ENCODE measurements at places on chromosomes 16 and 17.

GRCh38 chr17:19380481-19381301 is 2.4 kb downstream of the MAPK7 start:
- DNase-seq = no peak

GRCh38 chr17:46192439-46193150 is 634 bp downstream of the KANSL1 start:
- peak; percentile 69 for DNase-seq

DNA sequence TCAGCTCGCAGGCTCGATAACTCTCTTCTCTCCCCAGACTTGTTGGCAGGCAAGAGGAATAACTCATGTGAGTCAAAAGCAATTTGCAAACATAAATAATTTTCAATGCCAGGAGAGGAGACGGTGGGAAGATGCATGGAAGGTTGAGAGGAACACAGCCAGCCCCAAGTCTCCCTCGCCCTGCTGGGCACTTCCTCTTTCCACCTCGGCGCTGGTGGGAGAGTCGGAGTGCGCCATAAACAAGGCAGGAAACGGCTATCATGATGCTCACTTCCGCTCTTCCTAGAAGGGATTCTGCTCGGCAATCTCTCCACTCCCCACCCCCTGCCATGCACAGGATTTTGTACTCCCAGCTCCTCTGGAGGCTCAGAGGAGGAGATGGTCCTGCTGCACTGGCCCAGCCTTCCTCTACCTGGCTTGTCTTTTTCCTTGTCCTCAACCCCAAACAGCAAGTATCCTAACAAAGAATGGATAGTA is 13.0 kb downstream of the CBX4 start:
- DNase-seq = no peak

- no peak for DNase-seq
Measured at GRCh38 chr17:1972487-1973160, 52.5 kb downstream of the RTN4RL1 start.

- no peak for DNase-seq
Measured at GRCh38 chr17:63178530-63178929, 212.5 kb downstream of the TANC2 start.

GRCh38 chr16:58339452-58339981 is 44.7 kb upstream of the PRSS54 start:
- no peak for DNase-seq

- peak; percentile 59 for DNase-seq
Measured at GRCh38 chr16:4402439-4403132, 13.8 kb downstream of the CORO7 start.

DNA sequence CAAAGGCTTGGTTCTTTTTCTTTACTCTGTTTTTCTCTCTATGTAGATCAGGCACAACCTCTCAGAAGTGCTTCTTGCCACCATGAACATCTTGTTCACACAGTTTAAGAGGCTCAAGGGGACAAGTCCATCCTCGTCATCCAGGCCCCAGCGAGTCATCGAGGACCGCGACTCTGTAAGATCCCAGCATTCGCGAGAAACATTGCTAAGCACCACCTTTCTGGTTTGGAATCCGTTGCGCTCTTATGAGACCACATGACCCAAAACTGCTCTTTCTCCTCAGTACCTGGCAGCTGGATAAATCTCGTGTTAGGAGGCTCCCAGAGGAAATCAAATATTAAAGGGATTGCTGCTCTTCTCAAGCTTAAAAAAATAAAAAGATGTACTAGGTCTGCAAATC is 23.3 kb upstream of the SLC12A3 start:
- no peak for DNase-seq

DNA sequence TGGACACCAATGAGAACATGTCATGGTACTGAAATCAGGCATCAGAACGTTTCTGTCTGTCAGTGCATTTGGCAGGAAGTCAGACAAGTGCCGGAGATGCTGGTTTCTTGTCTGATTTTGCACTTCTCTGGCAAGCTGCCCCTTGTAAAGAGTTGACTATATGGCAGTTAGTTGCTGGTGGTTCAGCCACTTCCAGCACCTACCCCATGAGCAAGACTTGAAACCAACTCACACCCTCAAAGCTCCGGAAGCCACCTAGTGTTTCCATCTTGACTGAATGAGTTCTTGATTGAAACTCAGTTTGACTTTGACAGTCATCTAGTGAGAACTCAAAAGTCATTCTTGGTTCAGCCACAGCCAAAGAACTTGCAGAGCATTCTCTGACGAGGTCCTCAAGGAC is 225.1 kb downstream of the SPECC1 start:
- DNase-seq = peak; percentile 92

- no peak for DNase-seq
Measured at GRCh38 chr17:12137859-12138258, 117.2 kb downstream of the MAP2K4 start.

Measured in activated CD4-positive, alpha-beta T cell treated with anti-CD3 and anti-CD28 coated beads, Interleukin-2, Interleukin-4, amounts not matched to agents 100 ng/mL and 50 ng/mL, durations not matched to agents 16 hours and 8 hours (primary cell).